ENCODE measurements at places on chromosomes 2 and 18.

- DNase-seq = no peak
Measured at GRCh38 chr18:275486-275885, 7.6 kb upstream of the THOC1 start.

DNA sequence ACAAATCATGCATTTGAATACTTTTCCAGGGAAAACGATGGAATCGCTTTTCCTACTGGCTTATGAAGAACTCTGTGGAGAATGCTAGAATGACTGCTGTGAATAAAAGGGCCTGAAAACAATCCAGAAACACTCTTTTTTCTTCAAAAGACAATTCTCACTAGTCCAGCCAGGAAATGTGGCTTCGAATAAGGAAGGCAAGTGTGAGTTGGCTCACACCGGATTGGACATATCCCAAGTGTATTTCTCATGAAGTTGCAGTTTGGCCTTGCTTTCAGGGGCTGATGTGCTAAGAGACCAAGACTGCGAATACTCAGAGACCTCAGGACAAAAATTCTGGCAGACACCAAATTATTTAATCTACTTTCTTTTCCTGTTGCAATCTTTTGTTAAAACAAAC, 54.1 kb downstream of the FIGN start:
- DNase-seq = peak; percentile 81

DNA sequence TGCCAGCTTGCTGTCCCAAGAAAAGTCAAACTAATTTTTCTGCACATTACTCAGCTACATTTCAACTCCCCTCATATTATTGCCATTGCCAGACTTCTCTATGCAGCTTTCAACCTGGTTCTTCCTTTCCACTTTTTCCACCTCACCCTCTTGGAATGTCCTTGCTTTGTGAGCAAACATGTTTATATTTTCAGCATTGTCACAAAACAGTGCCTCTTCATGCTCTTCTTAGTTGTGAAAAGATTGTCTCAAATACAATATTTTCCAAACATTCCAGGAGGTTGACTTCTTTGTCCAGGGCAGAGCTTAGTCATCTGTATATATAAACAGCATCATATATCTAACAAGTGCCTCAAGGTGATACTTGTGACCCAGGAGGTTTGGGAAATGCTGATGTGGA, 803.3 kb upstream of the CELF4 start:
- DNase-seq = no peak

DNA sequence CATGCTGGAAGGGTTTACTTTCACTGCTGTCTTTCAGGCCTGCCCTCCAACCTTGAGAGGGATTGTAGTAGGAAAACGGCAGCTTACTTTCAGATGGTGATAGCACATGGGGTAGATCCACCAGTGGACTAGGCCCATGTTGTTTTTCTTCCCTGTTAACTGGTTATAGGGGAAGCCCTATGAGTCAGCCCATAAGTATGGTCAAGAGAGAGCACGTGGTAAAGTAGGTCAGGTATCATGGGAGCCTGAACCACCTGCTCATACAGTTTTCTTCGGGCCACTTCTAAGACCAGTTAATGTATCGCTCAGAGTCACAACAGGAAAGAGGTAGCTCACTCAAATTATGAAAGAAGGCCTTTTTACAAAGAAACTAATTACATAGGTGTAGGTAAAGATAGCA, 33.0 kb downstream of the PDK1 start:
- no peak for DNase-seq

- no peak for DNase-seq
Measured at GRCh38 chr2:168552450-168552856, 96.4 kb downstream of the CERS6 start.

GRCh38 chr2:37585982-37586621, 85.3 kb downstream of the CDC42EP3 start:
- DNase-seq = peak; percentile 97

DNA sequence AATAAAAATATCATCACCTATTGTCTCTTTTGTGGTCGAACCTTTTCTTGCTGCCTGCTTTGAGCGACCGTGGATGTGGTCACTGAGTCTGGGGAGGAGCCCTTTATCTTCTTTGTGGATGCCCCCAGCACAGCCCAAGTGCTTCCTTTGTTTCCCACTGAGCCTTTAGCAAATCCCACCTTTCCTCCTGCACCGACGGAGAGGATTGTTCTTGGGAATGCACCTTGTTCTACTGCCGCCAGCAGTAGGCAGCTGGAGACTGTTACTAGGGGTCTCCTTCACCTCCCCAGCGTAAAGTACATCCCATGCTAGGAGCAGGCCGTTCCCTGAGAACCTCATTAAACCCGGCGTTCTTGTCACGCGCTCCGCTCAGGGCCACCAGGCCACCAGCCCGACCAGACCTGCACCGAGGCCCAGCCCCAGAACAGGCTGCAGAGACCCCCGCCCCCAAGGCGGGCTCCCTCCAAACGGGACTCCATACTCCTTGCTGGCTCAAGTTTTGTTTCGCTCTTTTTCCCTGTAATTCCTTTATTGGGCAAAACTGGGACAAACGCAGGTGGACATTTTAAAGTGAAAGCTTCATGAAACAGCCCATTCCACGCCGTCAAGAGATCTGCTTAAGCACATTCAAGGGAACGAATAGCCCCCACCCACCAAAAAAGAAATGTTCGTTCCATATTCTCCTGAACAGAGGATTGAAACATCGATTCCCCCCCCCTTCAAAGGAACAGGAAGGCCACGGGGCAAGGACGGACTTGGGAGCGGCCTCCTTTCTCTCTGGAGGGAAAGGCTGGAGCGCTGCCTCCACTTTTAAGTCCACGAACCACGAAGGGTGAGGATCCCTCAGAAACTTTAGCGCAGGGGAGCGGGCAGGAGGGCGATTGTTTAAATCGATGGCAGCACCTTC, 1.1 kb upstream of the MAT2A start:
- peak; percentile 38 for DNase-seq

GRCh38 chr2:88852753-88853402, 161.4 kb downstream of the RPIA start:
- DNase-seq = no peak

GRCh38 chr2:236086971-236087465, 81.2 kb downstream of the GBX2 start:
- DNase-seq = no peak

DNA sequence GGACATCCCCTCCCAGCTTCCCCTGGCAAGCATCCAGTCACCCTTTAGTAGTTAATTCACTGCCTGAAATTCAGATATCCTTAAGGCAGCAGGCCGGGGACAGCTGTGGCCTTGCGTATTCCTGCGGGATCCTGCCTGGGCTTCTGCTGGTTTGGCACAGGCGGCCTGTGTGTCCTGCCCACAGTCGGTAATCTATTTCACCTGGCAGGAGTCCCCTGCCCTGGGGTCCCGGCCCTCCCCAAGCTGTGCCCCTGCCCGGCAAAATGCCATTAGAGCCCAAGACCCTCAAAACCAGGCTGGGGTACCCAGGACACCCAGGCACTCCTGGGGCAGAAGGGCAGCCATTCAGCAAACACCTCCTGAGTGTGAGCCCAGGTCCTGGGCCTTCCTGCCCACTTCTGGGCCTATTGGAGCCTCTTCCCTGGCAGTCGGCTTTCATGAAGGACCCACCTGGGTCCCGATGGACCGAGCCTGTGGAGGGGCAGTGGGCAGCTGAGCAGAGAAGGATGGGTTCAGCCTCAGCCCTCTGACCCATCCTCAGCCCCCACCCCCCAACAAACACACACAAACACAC, 11.6 kb downstream of the CROCC2 start:
- DNase-seq = no peak

DNA sequence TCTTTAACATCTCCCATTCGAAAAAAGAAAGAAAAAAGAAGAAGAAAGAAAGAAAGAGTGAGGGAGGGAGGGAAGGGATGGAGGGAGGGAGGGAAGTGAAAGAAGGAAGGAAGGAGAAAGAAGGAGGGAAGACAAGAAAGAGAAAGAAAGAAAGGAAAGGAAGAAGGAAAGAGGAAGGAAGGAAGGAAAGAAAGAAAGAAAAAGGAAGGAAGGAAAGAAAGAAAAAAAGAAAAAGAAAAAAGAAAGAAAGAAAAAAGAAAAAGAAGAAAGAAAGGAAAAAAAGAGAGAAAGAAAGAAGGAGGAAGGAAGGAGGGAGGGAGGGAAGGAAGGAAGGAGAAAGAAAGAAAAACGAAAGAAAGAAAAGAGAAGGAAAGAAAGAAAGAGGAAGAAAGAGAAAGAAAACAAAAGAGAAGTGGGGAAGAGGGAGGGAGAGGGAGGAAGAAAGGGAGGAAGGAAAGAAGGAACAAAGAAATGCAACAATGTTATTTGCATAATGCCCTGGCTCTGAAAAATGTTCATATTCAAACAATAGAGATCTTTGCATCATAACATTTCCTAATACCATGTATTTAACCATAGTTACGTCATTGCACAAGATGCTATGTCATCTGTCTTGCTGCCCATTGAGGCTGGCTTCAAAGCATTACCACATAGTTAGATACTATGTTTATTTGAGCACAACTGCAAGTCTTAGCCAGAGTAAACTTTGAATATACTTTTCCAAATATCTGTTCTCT, 550.6 kb downstream of the DSC3 start:
- DNase-seq = no peak

DNA sequence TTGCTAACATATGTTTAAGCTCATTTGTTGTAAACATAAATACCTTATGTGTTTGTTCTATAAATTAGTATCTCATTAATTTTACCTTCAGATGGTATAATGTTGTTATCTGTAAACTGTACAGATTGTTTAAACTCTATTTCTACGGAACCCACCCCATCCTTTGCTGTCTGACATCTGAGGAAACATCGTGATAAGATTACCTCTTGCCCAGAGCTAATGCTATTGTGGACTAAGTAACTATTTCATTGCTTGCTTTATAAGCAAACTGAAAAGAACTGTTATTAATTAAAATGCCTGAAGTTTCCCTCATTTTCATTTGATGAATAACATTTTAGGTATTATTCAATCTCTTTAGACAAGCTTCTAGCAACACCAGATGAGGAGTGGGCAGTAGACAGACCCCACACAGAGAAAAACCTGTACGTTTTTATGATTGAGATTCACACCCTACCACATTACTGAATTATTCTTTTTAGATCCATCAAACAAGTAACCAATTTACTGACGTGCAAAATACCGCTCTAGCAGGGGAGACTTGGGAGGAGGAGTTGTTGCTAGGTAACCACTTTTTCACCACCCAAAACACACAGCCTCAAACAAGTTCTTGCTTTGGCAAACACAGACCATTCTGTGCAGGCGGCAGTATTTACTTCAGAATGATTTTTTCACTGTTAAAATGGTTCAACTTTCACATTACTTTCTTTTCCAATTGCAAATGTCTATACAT, 1.9 kb upstream of the SYT4 start:
- peak; percentile 8 for DNase-seq

DNA sequence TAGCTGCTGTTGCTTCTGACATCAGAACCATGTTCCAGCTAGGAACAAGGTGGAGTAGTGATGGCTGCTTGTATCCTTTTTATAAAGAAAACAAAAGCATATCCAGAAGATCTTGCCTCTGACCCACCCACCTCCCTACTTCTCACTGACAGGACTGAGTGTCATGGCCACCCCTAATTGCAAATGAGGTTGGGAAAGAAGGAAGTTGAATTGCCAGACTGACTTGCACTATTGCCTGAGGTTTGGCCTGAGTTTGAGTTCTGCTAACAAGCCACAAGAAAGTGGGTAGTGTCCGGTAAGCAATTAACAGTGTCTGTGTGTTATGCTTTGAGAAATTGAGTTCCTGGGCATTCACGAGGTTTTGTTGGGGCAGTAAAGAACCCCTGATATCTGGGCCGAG, 22.8 kb downstream of the SGPP2 start:
- DNase-seq = no peak

DNA sequence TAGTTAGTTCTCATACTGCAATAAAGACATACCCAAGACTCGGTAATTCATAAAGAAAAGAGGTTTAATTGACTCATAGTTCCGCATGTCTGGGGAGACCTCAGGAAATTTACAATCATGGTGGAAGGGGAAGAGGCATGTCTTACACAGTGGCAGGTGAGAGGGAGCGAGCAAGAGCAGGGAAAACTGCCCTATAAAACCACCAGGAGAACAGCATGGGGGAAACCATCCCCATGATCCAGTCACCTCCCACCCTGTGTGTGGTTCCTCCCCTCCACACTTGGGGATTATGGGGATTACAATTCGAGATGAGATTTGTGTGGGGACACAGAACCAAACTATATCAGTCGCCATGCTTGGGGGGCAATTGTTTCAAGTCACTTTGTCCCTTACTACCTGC, 1.1 kb upstream of the SSB start:
- DNase-seq = no peak

- peak; percentile 81 for DNase-seq
Measured at GRCh38 chr2:18422432-18423165, 137.9 kb downstream of the RDH14 start.

GRCh38 chr18:58525928-58526424, 102.9 kb downstream of the ALPK2 start:
- no peak for DNase-seq

DNA sequence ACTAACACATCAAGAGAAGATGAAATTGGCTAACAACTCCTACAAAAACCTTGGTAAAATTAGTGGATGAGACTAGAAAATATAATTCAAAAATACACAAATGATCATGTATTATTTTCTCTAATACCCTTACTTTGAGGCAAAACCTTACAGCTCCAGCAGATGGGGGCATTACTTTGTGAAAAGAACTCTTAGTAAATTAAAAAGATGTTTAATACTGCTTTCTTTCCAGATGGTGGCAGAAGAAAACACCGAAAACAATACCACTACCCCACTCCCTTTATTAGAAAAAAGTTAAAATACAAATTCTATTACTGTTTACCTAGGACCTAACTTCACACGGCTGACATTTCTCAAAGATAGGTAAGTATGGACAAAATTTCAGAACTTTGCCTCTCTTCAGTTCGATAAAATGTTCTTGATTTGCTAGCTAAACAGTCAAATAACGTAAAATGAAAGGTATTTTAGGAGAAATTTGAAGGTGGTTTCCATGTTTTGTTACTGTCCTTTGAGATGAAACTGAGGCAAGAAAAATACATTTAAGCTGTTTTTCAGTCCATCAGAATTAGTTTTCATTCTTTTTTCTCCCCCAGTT, 30.6 kb downstream of the ORC4 start:
- DNase-seq = peak; percentile 70

DNA sequence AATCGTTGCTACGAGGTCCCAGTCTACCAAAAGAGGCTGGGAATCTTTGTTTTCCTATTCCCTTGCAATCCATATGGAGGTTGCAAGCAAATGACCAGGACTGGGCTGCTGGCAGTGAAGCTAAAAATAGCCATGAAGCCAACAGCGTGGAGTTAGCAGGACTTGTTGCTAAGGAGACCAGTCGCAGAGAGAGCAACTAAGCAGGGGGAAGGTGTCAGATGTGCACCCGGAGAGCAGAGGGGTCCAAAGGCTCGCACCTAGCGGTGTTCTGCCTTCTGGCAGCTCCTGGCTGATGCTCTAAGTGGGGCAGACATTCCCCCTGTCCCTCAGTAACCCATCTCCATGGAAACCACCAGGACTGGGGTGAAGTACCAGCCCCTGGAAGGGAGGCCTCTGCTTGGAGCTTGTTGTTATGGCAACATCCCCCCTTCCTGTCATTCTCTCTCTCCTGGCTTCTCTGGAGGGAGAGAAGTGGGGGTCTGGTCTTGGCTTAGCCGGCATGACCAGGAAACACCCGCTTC, 84.6 kb downstream of the DNMT3A start:
- DNase-seq = no peak

DNA sequence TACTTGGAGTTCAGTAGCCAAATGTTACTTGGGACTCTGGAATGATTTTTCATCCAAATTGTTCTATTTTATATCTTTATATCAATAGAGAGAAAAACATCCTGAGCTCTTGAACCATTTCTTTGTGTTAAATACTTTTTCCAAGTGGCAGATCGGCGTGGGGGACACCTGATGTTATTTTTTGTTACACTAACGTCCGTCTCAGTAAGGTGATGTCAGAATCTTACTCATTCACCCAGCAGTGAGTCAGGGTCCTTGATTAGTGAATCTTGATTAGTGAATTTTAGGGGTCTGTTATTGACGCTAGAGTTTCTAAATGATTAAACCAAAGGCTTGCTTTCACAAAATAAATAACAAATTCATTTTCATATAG, 1.7 kb downstream of the MIB1 start:
- DNase-seq = peak; percentile 47
